ENCODE measurements at places on chromosomes 16 and 17.

GRCh38 chr17:77352441-77352840 lies 211.7 kb downstream of the SEC14L1 start:
- no peak for DNase-seq

GRCh38 chr16:9484426-9484825 lies 393.0 kb downstream of the HAPSTR1 start:
- no peak for DNase-seq

DNA sequence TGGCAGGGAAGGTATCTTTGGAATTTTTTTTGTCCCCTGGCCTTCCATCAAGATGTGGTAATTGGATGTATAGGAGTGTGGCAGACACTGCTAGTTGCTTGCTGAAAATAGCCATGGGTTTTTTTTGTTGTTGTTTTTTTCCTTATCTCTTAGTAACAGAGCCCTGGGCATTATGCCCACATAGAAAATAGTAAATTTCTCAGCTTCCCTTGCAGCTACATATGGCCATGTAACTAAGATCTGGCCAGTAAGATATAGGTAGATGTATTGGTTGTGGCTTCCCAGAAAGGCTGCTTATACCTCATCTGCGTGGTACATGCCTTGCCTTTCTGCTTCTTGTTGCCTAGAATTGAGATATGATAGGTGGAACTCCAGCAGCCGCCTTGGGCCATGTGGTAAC lies 349.9 kb downstream of the CPPED1 start:
- DNase-seq, result no peak

GRCh38 chr16:54968784-54969183 lies 38.1 kb downstream of the IRX5 start:
- DNase-seq, result no peak

DNA sequence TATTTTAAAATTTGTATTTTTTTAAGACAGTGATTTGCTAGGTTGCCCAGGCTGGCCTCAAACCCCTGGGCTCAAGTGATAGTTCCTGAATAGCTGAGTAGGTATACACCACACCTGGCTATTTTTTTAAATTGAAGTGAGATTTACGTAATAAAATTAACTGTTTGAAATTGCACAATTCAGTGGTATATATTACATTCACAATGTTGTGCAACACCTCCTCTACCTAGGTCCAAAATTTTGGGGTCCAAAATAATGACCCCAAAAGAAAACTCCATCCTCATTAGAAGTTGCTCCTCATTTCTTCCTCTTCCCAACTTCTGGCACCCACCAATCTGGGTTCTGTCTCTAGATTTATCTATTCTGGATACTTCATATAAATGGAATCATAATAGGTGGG lies 3.0 kb upstream of the SMARCD2 start:
- DNase-seq, result no peak

DNA sequence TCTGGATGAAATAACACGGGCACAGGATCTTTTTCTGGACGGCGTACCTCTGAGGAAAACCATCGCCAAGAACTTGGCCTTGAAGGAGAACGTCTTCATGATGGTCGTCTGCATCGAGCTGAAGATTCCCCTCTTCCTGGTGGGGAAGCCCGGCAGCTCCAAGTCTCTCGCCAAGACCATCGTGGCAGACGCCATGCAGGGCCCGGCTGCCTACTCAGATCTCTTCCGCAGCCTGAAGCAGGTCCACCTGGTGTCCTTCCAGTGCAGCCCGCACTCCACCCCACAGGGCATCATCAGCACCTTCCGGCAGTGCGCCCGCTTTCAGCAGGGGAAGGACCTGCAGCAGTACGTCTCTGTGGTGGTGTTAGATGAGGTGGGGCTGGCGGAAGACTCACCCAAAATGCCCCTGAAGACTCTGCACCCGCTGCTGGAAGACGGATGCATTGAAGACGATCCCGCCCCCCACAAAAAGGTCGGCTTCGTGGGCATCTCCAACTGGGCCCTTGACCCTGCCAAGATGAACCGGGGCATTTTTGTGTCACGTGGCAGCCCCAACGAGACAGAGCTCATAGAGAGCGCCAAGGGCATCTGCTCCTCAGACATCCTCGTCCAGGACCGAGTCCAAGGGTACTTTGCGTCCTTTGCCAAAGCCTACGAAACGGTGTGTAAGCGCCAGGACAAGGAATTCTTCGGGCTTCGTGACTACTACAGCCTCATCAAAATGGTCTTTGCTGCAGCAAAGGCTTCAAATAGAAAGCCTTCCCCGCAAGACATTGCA lies 68.3 kb upstream of the ENDOV start:
- no peak for DNase-seq

DNA sequence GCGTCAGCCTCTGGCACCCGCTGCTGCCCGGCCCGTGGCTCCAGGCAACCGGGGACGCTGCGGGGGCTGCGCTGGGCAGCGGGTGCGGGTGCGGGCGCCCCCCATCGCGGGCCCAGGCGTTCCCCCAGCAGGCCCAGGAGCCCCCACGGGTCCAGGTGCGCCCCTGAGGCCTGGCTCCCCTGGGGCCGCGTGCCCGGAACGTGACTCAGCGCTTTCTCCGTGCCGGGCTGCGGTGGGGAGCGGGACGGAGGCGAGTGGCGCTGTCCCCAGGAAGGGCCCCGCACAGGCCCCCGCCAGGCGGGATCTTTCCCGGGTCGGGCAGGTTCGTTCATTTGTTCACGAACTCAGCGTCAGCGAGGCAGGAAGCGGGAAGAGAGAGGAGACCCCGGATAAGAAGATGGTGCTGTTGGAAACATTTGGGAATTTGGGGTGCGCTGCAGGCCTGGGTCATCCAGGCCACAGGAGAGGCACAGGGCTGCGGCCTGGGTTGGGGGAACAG lies 18.4 kb upstream of the EXOC7 start:
- peak; percentile 42 for DNase-seq

DNA sequence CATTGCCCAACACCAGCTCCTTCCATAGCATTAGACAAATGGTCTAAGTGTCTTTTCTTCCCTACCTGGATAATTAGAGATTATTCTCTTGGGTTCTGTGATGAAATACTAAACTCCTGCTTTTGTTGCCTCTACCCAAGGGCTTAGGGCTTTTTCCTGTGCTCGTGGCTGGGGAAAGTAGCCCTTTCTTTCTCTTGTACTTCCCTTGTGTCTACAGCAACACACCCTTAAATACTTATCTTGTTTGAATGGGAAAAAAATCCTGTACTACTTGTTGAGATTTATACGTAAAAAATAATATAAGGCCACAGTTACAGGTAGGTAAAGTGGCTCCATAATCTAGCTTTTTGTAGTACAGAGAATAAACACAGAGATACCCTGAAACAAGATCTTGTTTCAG lies 7.0 kb upstream of the NACA2 start:
- no peak for DNase-seq

- no peak for DNase-seq
Measured at GRCh38 chr17:6713130-6713917, at the start of gene SLC13A5. Gene SLC13A5, minus strand, starts transcription at chr17:6713369. Its CDS starts 36 bp downstream, at chr17:6713333.

GRCh38 chr16:10497132-10498101 lies 83.0 kb downstream of the EMP2 start:
- no peak for DNase-seq

All from stimulated activated CD4-positive, alpha-beta T cell treated with anti-CD3 and anti-CD28 coated beads, Interleukin-4, amount 100 ng/mL, for 4 hours (primary cell).